NCI-H226 (cell line): ENCODE measurements at places on chromosomes 12 and 14.

DNA sequence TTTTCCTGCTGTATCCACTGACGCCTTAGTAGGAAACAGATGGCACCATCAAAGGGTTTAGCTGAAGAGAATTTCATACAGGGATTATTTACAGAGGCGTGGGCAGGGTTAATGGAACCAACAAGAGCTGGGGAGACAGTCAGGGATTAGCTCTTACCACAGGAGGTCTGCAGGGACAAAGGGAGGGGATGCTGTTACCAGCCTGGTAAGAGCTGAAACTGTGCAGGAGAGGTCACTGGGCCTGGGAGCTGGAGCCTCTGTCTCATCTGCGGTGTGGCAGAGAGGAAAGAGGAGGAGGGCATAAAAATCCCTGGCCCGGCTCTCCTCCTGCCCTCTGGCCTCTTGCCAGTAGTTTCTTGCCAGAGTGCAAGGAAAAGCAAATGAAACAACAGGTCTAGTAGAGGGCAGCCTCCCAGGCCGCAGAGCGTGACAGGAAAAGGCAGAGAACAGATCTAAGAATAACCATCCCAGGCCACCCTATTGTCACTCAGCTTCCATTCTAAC lies 18.9 kb upstream of the POC1B start:
- no peak for DNase-seq

- DNase-seq = no peak
Observed at GRCh38 chr14:32450919-32451675, 122.0 kb downstream of the AKAP6 start.

DNA sequence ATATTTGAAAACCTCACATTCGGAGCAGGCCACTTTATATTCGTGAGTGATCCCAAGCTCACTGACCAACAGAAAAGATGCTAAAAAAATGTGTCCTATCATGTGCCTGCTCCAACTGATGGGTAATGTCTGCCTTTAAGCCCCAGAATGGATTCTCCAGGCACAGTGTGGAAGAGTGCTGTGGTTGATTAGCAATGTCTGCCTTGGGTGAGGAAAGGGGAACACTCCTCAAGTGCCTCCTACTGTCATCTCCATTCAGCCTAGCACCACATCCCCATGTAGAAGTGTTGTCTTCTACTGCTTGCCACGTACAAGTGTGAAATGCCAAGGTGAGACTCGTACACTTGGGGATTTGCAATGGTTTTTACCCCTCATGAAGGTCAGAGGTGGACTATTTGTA lies 199.3 kb downstream of the SLC41A2 start:
- no peak for DNase-seq

DNA sequence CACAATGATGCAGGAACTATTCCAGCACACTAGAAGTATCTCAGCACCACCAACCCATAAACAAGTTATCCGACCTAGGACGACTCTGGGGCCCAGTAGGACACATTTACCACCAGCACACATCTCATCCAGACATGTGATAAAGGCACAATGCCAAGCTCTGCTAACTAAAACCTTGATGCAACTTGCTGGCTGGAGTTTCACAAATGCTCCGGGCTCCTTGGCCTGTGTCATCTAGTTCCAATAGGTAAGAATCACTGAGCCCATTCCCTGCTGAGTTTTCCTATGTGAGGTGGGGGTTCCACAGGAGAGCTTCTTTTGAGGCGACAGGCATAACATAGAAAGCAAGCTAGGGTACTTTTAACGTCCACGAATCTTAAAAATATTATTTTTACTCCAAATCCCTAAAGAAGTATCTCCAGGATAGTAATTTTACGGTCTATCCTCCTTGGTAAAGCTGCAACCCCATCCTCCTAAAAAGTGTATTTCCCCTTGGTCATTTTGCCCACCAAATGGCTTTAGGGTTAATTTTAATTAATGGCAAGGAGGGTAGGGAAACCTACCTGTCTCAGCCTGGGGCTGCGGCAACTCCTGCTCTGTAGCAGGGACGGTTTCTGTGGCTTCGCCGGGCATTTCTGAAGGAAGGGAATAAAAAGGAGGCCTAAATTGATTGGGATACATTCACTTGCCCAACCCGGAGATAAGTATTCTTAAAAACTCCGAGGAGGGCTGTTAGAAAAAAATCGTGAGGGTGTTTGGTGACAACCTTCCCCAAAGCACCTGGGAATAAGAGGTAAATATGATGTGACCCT lies 1.0 kb downstream of the NACA start:
- DNase-seq = peak; percentile 25

GRCh38 chr14:35742032-35742371 lies 67.1 kb downstream of the RALGAPA1 start:
- DNase-seq = no peak

- DNase-seq = no peak
Observed at GRCh38 chr12:53118751-53119300, 15.5 kb downstream of the SOAT2 start.

DNA sequence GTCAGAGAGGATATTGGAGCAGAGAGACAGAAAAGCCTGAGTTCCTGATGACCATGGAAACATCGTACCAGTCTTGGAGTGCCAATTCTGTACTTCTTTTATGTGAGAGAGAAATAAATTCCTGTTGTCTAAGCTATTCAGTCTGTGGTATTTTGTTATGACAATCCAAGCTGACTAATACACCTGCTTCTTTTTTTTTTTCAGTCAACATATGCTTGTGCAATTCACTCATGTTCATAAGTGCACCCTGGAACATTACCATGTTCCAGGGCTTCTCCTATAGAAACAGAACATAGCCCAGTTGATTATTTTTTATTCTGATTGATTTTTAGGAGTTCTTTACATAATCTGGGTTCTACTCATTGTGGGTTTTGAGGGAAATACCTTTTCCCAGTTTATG lies 1.7 kb upstream of the CHPT1 start:
- peak; percentile 34 for DNase-seq
